MM.1S (cell line): ENCODE measurements at places on chromosomes 11 and 22.

- no peak for DNase-seq
Measured at GRCh38 chr22:29831186-29831921, 6.7 kb downstream of the ASCC2 start.

DNA sequence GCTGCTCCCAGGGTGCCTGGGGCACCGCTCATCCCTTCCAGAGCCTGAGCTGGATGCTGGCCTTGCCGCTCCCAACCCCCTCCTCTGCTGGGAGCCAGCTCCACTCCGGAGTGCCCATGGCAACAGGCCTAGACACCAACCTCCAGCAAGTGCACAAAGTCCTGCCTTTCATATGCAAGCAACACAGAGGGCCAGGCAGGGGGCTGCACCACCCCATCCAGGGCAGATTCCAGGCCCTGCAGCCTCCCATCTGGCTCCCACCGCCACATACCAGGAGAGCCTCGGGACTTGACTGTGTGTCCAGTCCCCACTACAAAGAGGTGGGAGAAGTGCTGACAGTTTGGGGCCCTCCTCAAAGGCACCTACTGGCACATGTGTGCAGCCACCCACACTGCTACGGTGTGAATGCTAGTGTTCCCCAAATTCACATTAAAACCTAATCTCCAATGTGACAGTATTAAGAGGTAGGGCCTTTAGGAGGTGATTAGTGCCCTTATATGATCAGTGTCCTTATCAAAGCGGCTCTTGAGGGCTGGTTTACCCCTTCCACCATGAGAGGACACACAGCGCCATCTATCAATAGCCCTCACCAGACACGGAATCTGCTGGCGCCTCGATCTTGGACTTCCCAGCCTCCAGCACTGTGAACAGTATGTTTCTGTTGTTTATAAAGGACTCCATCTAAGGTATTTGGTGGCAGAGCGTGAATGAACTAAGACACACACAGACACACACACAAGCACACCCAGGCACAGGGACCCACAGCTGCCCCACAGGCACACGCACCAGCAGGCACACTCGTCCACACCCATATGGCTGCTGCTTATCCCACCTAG lies 16.2 kb downstream of the ARVCF start:
- DNase-seq = no peak

GRCh38 chr22:40070701-40071100 lies 75.9 kb downstream of the FAM83F start:
- no peak for DNase-seq

GRCh38 chr11:75668451-75669297 lies at the start of gene MAP6:
Gene MAP6 (minus strand): TSS chr11:75669038. CDS start chr11:75668369, 669 bp downstream.
- DNase-seq = peak; percentile 12

DNA sequence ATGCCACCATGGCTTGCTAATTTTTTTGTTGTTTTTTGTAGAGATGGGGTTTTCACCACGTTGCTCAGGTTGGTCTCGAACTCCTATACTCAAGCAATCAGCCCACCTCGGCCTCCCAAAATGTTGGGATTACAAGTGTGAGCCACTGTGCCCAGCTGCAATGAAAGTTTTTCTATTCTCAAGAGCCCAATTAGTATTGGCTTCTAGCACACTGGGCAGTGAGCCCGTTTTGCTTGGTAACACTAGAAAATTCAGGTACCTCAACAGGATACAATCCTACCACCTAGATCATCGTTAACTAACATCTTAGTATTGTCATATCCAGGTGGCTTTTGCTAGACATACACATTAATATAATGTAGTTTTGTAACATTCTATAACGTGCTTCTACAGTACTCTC lies 19.0 kb downstream of the SEC14L3 start:
- no peak for DNase-seq

GRCh38 chr22:40806711-40807110 lies 12.4 kb downstream of the SLC25A17 start:
- no peak for DNase-seq

DNA sequence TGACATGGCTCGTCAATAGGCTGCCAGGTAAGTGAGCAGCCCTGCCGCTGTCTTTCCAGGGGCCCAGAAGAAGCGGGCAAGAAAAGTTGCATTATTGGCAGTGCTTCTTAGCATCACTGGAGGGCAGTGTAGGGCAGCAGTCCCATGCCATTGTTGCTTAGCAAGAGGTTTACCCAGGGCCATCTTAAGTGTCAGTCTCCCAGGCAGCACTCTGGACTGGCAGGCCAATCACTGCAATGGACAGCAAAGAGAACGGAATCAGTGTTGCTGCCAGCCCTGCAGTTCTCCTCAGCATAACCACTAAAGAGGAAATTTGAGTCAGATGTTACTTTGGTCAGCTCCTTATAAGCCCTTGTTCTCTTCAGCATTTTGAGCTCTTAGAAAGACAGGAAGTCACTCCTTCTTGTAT lies 13.4 kb upstream of the GRK2 start:
- DNase-seq = peak; percentile 53

GRCh38 chr11:67118181-67118766 lies 789 bp upstream of the KDM2A start:
- DNase-seq = peak; percentile 17

GRCh38 chr11:114195981-114196731 lies 100.0 kb upstream of the NNMT start:
- no peak for DNase-seq

- no peak for DNase-seq
Measured at GRCh38 chr11:134562941-134563471, 151.0 kb upstream of the B3GAT1 start.

DNA sequence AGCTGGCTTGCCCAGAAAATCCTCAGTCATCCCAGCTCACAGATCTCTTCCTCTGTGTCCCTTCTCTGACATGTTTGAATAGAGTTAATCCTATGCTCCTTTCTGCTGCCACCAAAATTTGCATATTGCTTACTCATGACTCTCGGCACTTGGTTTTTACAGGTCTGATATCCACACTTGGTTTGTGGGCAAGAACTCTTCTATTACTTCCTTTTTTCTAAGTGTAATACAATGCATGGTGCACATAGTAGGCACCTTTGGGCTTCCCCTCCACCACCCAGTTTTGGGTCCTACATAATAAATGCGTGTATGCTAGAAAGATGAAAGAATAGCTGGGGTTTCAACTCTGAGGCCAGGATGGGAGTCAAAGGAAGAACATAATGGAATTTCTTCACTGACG lies 69.7 kb upstream of the GRK3 start:
- DNase-seq = peak; percentile 64

DNA sequence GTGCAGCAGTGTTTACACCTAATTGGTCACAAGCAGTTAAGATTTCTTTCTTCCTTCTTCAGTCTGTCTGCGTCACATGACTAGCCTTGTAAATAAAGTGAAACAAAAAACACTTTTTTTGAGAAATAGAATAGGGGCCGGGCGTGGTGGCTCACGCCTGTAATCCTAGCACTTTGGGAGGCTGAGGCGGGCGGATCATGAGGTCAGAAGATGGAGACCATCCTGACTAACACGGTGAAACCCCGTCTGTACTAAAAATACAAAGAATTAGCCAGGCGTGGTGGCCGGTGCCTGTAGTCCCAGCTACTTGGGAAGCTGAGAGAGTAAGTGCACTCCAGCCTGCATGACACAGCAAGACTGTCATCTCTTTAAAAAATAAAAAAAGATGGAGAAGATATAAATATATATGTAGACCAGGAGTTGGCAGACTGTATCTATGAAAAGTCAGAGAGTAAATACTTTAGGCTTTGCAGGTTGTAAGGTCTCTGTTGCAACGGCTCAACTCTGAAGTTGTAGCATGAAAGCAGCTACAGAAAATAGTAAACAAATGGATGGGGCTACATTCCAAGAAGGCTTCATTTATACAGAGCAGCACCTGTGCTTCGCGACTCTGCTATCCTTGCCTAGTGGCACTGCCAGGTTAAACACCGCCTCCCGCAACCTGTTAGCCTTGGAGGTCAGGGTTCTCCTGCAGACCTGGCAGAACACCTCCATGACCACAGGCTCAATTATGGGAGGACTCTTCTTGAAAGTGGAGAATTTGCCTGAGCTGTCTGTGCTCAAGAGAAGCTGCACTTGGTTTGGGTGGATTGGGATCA lies 55.9 kb downstream of the PPP6R2 start:
- no peak for DNase-seq

DNA sequence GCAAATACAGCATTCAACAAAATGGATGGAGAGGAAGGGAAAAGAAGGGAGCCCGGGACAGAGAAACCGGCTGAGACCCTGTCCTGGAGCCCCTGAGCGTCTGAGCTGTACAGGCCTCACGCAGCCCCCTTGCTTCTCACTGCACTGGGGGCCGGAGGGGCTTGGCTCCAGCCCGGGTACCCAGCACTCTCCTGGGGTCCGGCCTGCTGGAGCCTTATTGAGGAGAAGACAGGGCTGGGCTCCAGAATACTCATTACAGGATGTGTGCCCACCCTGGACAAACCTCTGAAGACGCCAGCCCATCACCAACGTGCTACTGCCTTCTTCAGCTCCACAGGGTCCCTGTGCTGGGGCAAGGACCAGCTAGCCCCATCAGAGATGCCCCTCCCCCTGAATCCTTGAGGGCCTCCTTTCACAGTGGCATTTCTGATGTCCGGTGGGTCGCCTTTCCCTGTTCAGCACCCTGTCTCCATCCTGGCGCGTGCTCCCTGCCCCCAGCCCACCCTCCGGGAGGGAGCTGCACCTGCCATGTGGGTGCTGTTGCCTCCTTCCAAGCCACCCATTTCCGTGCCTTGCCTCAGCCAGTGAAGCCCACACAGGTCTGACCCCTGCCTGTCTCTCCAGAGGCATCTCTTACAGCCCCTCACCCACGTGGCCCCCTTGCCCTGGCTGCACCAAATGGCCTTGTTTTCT lies 14.6 kb upstream of the SUN2 start:
- no peak for DNase-seq

DNA sequence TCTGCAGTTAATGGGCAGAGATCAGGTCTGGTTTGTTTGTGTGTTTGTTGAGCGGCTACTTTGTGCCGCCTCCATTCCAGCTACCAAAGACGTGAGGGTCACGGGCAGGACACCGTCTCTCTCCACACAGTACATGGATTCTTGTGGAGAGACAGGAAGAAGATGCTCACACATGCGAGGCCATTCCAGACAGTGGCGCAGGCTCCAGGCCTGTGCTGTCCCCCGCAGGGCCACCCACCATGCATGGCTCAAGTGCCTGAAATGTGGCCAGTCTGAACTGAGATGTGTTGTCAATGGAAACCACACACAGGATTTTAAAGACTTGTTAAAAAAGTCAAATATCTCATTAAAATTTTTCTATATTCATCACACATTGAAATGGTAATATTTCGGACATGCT lies 848.3 kb downstream of the TBC1D22A start:
- DNase-seq = no peak

DNA sequence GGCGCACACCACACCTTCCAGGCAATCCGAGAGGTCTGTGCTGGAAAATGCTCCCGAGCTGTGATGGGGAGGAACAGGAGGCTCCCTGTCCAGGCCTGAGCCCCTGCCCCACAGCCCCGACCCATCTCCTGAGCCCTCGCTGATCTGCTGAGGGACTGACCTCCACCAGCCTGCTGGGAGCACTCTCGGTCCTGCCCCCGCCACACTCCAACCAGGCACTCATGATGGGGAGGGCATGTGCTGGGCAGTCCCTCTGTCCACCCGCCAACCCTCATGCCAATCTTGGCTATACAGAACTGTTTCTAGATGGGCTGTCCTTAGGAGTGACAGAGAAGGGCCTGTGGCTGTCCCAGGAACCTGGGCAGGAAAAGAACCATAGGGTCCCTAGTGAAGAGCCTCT lies 70.8 kb downstream of the TRMU start:
- no peak for DNase-seq

DNA sequence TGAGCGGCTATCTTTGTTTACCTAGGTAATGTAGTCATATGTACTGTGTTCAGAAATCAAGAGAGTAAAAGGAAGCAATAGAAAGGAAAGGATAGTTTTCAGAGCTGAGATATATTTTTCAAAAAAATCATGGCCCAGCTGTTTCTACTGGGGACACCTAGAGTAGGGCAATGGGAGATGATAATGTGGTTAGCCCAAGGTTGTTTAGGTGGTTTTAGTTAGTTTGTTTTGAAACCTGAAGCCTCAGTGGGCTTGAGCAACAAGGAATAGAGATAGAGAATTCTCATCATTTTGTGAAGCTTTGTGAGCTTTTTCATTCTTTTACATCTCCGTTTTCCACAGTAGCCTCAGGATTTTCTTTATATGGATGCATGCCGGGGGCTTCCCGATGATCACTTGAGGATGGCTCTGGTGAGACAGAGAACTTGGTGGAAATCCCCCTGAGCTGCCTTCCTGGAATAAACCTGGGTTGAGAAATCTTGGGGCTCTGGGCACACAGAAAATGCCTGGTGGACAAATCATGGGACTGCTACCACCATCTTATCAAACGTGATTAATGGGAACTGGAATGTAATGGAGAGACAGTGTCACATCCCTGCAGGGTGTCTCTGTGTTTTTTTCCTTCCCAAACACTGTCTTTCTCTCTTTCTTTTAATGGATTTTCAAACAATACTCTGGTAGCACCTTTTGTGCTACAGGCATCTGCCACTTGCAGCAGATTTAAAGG lies 49.0 kb downstream of the ARHGAP42 start:
- peak; percentile 13 for DNase-seq

DNA sequence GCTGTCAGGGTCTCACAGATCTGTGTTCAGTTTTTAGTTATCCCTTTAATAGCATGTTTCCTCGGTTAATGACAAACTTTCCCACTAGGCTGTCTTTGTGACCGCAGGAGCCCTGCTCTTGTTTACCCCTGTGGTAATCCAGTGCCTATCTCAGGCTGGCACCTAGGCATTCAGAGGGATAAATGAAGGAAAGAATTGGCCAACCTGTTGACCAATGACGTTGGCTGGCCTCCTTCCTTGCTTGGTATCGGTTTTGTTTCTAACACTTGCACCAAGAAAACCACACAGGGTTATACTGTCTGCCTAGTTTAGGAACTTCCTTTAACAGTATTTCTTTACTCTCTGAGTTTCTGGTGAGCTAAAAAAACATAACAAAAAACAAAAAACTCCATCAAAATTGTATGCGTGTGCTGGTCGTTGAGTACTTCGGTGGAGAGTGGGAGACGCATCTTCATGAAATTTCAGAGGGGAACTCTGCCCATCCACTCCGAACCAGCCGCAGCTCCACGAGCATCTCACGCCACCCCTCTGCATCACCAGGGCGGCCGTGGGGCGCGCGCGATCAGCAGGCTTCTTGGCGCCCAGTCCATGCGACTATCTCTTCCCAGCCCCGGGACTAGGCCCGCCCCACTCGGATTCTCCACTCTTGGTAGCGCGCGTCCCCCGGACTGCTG lies 563 bp upstream of the ENDOD1 start:
- peak; percentile 81 for DNase-seq
